Activated CD4-positive, CD25-positive, alpha-beta regulatory T cell treated with anti-CD3 and anti-CD28 coated beads, Interleukin-2, amount 50 U/mL, for 16 hours (primary cell): ENCODE measurements at places on chromosomes 3 and 15.

DNA sequence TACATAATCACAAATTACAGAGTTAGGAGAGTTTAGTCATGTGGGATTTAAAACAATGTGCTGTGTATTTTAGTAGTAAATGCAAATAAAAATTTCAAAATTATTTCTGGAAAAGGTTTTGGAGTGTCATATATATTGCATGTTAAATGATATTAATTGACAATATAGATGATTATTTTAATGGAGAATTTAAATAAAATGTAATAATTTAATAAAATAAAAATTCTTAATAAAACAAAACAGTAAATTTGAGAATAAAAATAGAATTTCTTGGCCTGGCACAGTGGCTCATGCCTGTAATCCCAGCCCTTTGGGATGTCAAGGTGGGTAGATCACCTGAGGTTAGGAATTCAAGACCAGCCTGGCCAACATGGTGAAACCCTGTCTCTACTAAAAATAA is 1442.8 kb upstream of the ALCAM start:
- no peak for DNase-seq

GRCh38 chr15:59976480-59977271 is 27.4 kb upstream of the FOXB1 start:
- peak; percentile 27 for DNase-seq

DNA sequence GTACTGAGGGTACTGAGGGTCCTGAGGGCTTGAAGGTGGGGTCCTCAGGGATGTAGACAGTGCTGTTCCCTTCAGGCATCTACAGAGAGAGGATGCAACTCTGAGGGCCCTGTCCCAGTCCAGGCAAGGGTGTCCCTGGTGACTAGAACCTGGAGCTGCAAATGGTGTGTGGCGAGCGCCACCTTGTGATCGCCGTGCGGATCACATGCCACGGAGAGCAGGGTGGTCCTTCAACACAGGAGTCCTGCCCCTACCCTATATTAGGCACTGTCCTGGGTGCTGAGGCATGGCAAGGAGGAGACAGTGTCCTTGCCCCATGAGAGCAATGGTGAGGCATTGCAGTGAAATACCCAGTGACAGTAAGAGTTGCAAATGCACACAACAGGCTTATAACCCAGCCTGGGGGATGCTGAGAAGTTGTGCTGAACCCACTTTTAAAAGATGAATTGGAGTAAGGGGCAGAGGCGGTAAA is 23.6 kb downstream of the RHCG start:
- no peak for DNase-seq

DNA sequence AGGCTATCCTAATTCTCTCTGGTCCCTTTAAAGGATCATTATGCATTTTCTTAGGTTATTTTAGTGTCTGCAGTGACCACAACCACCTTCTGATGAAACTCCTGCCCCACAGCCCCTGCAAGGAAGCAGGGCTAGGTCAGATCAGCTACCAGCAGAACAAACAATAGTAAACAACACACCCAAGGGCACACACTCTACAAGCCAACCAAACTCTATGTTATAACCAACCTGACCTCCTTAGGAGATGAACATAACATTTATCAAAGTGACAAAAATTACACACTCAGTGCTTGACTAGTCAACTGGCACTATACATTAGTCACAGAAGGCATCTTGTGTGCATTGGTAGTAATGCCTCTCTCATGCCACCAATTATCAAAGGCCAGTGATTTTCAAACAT is 17.3 kb downstream of the DENND6A start:
- no peak for DNase-seq

- no peak for DNase-seq
Measured at GRCh38 chr3:103786296-103786695, 1351.5 kb downstream of the ZPLD1 start.

GRCh38 chr3:12957339-12957738 is 115.9 kb downstream of the IQSEC1 start:
- no peak for DNase-seq

GRCh38 chr15:92813485-92813884 is 86.6 kb upstream of the CHD2 start:
- no peak for DNase-seq

DNA sequence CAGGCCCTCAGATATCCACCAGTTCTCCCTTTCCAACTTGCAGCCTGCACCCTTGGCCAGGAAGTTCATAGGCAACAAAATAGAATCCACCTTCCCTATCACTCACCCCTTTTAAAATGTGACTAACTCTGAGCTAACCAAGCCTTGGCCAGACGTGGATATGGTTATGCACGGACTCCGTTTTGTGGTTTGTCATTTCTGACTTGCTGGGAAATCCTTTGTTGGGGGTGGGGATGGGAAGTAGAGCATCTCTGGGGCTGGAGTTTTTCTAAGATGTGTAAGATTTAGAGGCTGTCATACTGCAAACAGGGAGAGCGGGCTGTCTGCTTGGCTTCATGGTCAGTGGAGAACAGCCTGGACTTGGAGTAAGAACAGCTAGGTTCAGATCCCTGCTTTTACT is 62.6 kb downstream of the SMAD3 start:
- DNase-seq, result no peak

DNA sequence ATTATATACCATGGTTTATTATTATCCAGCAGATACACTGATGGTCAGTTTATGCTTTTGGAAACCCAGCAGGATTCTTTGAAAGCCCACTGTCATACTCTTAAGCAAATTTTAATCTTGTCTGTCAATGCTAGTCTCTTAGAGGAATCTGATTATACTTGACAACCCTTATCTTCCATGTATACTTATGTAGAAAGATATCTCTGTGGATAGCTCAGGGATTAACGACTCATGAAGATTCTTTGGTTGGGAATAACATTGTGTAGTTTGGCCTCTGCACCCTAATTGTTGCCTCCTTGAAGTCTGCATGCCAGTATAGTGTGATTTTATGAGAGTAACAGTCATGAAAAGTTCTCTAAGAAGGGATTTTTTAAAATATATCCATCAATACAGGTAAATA is 33.0 kb downstream of the FILIP1L start:
- DNase-seq, result no peak

GRCh38 chr3:23075496-23075895 is 127.6 kb upstream of the UBE2E2 start:
- DNase-seq, result no peak

GRCh38 chr3:27115352-27115751 is 253.8 kb downstream of the NEK10 start:
- no peak for DNase-seq
